ENCODE measurements at places on chromosomes 7 and 10.
A peak's percentile ranks its signal among the peaks of the same experiment; 100 is the strongest.

GRCh38 chr10:22017283-22018020, 13.9 kb upstream of the DNAJC1 start:
- no peak for DNase-seq

DNA sequence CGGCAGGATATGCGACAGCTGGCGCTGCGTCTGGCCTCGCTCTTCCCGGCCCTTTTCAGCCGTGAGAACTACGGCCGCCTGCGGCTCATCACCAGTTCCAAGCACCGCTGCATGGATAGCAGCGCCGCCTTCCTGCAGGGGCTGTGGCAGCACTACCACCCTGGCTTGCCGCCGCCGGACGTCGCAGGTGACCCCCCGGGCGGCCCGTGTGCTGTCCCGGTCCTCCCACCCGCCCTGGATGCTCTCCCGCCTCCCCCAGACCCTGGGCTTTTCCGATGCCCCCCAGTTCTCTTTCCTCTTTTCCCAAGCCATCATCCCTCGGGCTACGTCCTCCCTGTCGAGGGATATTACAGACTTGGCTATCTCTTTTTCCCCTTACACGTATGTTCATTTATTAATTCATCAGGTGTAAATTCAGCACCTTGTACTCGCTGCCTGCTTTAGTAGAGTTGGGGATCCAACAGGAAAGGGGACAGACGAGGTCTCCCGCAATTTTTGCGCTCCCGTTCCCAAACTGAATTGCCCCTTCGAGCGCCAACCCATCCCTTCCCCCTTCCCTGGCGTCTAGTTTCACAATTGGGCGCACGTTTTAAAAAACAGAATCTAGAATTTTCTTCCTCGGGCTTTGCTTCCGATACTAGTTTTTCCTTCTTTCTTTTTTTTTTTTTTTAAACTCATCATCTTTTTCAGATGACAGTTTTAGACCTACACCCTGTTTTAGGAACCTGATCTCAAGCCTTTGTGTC, 846 bp downstream of the MINPP1 start:
- DNase-seq: peak; percentile 54

- no peak for DNase-seq
These were observed 74.2 kb downstream of the MINPP1 start for GRCh38 chr10:87578842-87579401.

GRCh38 chr7:87359366-87359765, 13.9 kb downstream of the CROT start:
- no peak for DNase-seq

- no peak for DNase-seq
These were observed 86.5 kb upstream of the KDM7A start for GRCh38 chr7:140263277-140263676.

DNA sequence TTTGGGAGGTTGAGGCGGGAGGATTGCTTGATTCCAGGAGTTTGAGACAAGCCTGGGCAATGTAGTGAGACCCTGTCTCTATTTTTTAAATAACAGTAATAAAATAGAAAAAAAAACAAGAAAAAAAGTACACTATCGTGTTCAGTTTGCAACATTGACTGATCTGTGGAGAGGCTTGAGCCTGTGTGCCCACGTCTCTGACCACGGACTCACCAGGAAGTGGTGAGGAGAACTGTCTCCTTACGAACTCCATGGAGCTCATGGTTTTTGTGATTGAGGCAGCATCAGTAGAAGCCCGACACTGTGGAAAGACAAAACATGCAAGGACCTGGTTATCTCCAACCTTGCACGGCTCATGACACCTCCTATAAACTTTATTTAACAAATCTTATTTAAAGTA, 23.9 kb upstream of the DNAJB6 start:
- no peak for DNase-seq

GRCh38 chr10:51233337-51234100, 159.2 kb downstream of the PRKG1 start:
- DNase-seq: no peak

- DNase-seq: no peak
These were observed 43.4 kb downstream of the SH3PXD2A start for GRCh38 chr10:103812004-103812403.

GRCh38 chr7:26454180-26454579, 162.5 kb downstream of the SNX10 start:
- DNase-seq: no peak

DNA sequence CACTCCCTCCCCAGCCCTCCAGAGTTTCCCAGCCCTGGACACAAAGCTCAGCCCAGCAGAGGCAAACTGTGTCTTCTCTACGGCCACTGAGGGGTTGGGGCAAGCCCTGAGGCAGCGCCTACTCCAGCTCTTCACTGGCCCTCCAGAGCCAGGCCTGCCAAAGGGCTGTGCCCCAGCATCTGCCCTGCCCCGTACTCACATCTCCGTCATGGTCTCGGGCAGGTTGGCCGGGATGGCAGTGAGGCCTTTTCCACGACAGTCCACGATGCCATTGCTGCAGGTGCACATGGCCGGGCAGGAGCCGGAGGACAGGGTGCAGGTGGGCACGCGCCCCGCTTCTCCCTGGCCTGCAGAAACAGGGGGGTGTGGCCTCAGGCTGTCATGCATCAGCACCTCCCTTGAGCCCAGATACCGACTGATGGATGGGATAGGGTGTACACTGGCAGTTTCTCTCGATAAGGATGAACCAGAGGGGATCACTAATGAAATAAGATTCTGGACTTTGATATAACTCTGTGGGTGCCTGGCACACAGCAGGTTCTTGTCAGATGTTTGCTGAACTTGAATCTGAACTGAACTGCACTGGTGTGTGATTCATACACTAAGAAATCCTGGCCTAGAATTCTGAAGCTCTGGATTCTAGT, 125.2 kb downstream of the SLIT1 start:
- DNase-seq: no peak

GRCh38 chr10:124688386-124688785, 55.8 kb downstream of the FAM53B start:
- no peak for DNase-seq
